ENCODE measurements at places on chromosomes 3 and 15. TPM values are rescaled to one million over a fixed set of nuclear protein-coding genes. Genes with fewer than 3 reads are reported as not detected.

The ZMAT3 gene
- 15.7 TPM for total RNA-seq

- DNase-seq: no peak
Measured at GRCh38 chr3:178583963-178584575, 47.8 kb downstream of the KCNMB2 start.

- no peak for DNase-seq
Measured at GRCh38 chr3:64901522-64901885, 213.7 kb upstream of the ADAMTS9 start.

- peak; percentile 86 for DNase-seq
Measured at GRCh38 chr3:179451265-179452175, at the start of gene GNB4. TSS of gene GNB4 (minus strand) at chr3:179451470. CDS start at chr3:179426200, 25,270 bp downstream.

- no peak for DNase-seq
Measured at GRCh38 chr3:185024406-185024805, 128.5 kb downstream of the C3orf70 start.

- peak; percentile 40 for DNase-seq
Measured at GRCh38 chr3:43620831-43621655, 768 bp downstream of the ANO10 start.

- no peak for DNase-seq
Measured at GRCh38 chr3:178099274-178099673, 437.0 kb upstream of the KCNMB2 start.

The TP53BP1 gene
- 52.5 TPM for total RNA-seq

GRCh38 chr3:188706176-188706575 is 465.6 kb upstream of the TPRG1 start:
- DNase-seq: no peak

The PATL2 gene
- total RNA-seq: 30.4 TPM

- no peak for DNase-seq
Measured at GRCh38 chr3:23209103-23209502, 6.0 kb downstream of the UBE2E2 start.

The ATP13A5 gene
- 1.2 TPM for total RNA-seq

GRCh38 chr3:32154205-32154579 is 47.8 kb downstream of the GPD1L start:
- no peak for DNase-seq

The ZMYND10 gene
- total RNA-seq: 26.7 TPM

DNA sequence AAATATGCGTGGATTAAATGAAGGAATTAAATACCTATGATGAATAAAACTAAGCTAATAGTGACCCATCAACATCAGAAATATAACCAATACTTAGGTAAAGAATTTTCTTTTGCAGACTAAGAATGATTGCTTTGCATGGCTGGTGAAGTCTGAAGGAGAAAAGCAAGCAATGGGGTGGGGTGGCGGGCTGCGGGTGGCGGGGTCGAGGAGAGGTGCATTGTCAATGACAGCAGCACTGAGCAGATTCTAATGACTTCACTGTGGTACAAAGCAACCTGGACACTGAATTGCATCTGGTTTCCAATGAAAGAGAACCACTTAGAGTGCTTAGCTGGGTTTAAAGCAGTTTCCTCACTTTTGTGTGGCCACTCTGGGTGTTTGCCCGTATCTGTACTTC is 171.5 kb upstream of the IL12A start:
- no peak for DNase-seq

- peak; percentile 38 for DNase-seq
Measured at GRCh38 chr3:126316031-126316461, 41.2 kb downstream of the KLF15 start.

GRCh38 chr15:81296673-81297072 is 27.3 kb downstream of the STARD5 start:
- DNase-seq: peak; percentile 86

The STAC gene
- total RNA-seq: 14.6 TPM

The COPS2 gene
- 39.5 TPM for total RNA-seq

GRCh38 chr3:77919244-77919643 is 879.3 kb downstream of the ROBO2 start:
- DNase-seq: no peak

GRCh38 chr3:150114873-150115540 is 144.3 kb upstream of the PFN2 start:
- no peak for DNase-seq

- no peak for DNase-seq
Measured at GRCh38 chr3:99663977-99664376, 25.6 kb downstream of the COL8A1 start.

The TTLL13 gene
- total RNA-seq: 0.39 TPM

The ISL2 gene
- total RNA-seq: 0.34 TPM

DNA sequence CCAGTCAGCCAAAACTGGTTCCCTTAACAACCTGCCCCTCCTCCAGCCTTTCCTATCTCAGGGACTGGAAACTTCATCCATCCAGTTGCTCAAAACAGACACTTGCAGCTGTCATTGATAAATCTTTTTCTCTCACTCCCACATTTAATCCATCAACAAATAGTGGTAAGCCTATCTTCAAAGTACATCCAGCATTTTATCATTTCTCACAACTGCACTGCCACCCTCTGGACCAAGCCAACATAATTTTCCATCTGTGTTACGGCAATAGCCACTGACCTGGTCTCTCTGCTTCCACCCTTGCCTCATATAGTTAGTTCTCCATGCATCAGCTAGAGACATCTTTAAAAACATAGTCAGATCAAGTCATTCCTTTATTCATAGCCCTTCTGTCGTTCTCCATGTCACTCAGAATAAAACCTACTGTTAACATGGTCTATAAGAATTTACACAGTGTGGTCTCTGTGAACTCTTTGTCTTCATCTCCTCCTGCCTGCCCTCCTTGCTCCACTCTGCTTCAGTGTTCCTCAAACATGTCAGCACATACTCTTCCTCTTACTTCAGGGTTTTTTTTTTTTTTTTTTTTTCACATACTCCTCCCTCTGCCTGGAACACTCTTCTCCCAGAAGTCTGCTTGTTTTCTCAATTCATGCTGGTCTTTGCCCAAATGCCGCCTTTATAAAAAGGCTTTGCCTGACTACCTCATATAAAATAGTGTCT is 102.5 kb upstream of the COL6A5 start:
- DNase-seq: no peak

The GUCA1C gene
- total RNA-seq: not detected

DNA sequence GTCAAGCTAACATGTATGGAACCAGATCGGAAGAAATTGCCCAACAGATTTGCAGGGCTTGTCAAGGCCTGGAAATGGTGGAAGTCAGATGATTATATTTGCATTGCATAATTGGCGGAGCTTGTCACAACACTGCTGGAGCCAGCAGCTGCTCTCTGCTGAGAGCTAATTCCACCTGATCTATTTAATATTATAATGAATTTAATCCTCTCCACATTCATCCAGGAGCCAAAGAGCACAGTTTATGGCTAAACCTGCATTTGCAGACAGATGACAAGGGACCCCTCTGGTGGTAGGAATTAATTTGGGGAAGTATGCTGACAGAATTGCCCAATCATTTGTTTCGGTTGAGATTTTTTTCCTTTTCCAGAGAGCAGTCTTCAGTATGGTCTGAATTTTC is 730.2 kb downstream of the TUSC7 start:
- DNase-seq: no peak

DNA sequence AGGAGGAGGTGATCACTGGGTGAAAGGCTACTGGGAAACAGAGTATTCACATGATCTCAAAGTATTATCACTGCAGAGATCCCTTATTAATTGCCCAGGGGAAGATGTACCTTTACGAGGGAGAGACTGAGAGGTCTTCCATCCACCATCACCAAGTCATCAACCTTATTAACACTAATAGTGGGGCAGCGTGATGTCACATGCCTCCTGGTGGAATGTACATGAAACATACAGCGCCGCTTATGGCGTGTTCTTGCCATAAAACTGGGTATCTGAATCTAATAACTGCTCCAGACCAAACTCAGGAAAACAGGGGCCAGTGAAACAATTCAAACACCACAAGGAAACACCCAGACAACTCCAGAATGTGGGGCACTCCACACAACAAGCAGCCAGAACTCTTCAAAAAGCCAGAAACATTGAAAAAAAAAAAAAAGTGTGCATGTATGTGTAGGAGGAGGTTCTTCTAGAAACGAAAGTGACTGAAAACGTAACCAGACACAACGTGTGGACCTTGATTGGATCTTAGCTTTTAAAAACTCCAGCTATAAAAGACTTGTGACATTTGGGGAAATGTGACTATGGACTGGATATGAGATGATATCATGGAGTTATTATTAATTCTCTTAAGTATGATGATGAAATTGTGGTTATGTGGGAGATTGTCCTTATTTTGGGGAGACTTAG is 4.6 kb downstream of the STIMATE start:
- DNase-seq: no peak

DNA sequence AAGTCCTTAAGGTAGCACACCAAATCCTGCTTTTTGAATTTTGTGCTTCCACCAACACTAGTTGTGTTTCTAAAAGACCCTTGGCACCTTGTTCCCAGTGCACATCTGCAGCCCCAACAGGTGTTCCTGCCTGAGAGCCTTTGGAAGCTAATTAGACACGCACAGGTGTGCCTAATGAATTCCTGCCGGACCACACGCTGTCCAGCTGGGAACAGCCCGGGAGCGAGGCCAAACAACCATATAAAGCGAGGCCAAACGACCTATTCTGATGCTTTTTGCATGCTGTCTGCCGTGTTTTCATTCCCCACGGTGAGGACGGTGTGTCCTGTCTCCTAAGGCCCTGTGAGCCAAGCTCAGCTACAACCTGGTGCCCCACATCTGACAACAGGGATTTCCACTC is 99.5 kb downstream of the ATG7 start:
- no peak for DNase-seq

DNA sequence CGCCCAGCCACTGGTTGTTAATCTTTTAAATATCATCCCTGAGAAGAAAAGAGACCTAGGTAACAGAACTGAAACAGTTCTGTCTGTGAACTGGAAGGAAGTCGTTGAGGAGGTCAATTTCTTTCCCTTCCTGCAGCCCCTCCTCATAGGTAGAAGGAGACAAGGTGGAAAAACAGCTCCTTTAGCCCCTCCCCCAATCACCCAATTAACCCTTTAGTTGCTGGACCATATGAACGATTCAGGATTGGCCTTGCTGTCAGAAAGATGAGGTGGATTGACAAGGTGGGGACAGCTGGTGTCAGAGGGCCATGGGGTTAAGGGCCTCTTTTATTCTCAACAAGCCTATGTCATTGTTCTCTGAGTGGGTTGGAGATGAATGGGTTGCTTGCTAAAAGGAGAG is 36.0 kb upstream of the ZNF445 start:
- DNase-seq: no peak

- no peak for DNase-seq
Measured at GRCh38 chr15:45230245-45230965, 21.6 kb upstream of the SLC28A2 start.

DNA sequence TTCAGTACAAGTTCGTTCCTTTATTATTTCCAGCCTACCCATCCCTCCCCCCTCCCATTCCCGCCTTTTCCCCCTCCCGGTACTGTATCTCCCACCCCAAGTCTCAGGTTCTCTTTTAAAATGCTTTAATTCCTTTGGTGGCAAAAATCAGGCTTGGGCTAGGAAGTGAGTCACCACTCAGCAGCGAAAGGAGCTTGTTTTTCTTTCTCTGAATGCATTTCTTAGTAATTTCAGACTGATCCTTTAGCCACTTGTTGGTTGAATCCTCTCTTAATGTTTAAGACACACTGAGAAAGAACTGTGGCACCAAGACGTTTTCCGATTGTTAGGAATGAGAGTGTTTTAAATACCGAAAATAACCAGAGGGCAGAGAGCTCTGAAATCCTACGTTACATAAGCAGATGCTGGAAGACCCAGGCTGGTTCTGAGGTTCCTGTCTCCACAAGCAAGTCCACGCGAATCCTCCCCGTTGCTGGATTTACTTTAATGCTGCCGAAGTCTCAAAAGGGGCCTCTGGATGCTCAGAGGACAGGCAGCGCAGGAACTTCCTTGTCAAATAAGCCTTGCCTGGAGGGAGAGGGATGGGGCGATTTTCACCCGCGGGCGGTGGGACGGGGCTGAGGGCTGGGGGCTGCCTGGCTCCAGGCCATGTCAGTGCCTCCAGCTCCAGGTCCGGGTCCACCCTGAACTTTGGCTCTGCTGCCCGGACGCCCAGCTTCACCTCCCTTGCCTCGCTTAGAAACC is 854 bp upstream of the COL8A1 start:
- peak; percentile 27 for DNase-seq

DNA sequence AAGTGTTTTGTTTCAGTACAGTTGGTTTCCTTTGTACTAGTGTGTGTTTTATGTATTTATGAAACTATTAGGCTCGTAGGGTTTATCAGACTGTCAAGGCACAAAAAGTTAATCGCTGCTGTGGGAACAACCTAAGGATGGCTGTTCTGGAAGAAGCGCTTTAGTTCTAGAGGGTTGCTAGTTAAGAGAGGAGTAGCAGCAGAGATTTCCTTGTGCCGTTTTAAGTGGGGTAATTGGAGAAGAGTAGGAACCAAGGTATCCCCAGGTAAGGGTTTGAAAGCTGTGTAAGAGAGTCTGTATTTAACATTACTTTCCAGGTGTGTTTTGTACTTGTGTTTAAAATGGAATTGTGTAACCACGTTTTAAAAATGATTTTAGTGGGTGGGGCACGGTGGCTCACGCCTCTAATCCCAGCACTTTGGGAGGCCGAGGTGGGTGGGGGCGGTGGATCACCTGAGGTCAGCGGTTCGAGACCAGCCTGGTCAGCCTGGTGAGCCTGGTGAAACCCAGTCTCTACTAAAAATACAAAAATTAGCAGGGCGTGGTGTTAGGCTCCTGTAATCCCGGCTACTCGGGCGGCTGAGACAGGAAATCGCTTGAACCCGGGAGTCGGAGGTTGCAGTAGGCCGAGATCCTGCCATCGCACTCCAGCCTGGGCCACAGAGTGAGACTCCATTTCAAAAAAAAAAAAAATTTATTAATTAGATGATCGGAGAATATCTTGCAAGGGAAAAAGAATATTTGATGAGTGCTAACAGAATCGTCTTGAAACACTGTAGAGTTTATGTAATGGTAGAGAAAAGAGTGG is 2.6 kb downstream of the MORF4L1 start:
- no peak for DNase-seq

GRCh38 chr3:160196511-160197104 is 28.6 kb upstream of the C3orf80 start:
- no peak for DNase-seq

The SEC62 gene
- 122 TPM for total RNA-seq

GRCh38 chr3:109887293-109887692 is 549.9 kb upstream of the DPPA4 start:
- DNase-seq: no peak

DNA sequence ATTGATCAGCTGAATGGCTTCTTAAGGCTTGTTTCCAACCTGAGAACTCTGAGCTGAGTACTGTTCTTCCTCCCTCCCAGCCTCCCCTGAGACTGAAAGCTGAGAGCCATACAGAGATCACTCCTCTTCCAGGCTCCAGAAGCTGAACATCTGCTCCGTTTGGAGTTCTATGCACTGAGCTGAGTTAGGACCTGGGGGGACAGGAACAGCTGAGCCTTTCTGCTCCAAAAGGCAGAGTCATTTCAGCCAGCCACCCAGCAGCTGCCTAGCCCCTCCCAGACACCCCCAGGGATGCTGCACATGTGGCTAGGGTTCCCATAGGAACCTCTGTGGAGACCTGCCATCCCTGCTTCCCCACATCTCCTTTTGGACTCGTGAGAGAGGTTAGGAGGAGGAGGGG is 64.2 kb upstream of the GLCE start:
- DNase-seq: no peak

The FGF7 gene
- 10.2 TPM for total RNA-seq

GRCh38 chr3:169252535-169252934 is 411.0 kb downstream of the MECOM start:
- DNase-seq: no peak
